Type B pancreatic cell (in vitro differentiated cells): ENCODE measurements at places on chromosomes 6 and 20.
A peak's percentile ranks its signal among the peaks of the same experiment; 100 is the strongest.

- no peaks in the 10 kb centered on the region for H3K27me3 ChIP-seq
- H3K4me1 ChIP-seq: no peaks in the 10 kb centered on the region
- no peaks in the 10 kb centered on the region for H3K36me3 ChIP-seq
- no peak for DNase-seq
These were observed 423.5 kb downstream of the GJA1 start for GRCh38 chr6:121858986-121859385.

DNA sequence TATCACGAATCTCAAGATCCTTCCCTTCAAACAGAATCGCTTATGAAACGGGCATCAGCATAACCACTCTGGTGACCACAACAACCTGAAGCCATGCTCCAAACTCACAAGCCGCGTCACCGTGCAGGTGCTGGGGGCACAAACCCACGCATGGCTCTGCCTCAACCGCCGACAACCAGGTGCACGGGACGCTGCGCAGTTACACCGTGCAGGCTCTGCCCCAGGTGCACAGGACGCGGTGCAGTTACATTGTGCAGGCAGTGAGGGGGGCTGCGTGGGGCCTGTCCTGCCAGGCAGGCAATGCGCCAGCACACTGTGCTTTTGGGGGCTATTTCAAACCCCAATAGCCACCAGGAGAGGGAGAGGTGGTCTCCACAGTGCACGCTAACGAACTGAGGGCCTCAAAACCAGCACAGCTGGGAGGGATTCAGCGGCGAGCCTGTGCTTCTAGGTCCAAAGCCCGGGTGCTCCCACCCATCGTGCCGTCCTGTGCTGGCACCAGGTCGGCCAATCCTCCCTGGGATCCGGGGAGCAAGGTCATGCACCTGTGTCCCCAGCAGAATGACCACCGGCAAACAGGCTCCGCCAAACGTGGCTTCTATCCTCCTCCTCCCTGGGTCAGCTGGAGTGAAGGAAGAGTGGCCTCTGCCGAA lies 35.8 kb downstream of the ZBTB46 start:
- no peak for DNase-seq
- H3K27ac ChIP-seq: no peak overlapping the region
- no peak overlapping the region for H3K4me3 ChIP-seq
- H3K27me3 ChIP-seq: no peaks in the 10 kb centered on the region

DNA sequence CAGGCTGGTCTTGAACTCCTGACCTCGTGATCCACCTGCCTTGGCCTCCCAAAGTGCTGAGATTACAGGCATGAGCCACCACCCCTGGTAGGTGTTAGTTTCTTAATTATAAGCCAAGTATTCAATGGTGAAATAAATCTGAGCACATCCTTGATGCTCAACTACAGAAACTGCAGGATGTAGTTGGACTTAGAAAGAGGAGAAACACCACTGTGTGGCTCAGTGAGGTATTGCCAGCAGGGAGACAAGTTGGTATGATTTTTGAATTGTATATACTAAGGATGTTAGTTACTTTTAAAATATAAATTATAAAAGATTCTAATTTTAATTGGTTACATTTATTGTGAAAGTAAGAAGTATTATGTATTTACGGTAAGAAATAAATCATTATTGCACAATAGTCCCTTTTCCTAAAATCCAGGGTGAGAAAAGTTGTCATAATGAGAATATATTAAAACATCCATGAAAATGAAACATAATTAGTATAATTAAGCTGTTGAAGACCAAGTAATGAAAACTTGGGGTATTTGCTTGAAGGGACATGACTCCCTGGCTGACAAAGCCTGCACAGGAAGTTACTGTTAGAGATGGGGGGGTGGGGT lies 17.6 kb downstream of the SLC18B1 start:
- H3K36me3 ChIP-seq: peaks cover 13% of the 10 kb centered on the region
- no peaks in the 10 kb centered on the region for H3K27me3 ChIP-seq
- no peak overlapping the region for H3K4me3 ChIP-seq
- no peaks in the 10 kb centered on the region for H3K4me1 ChIP-seq
- DNase-seq: no peak
- H3K27ac ChIP-seq: no peak overlapping the region

DNA sequence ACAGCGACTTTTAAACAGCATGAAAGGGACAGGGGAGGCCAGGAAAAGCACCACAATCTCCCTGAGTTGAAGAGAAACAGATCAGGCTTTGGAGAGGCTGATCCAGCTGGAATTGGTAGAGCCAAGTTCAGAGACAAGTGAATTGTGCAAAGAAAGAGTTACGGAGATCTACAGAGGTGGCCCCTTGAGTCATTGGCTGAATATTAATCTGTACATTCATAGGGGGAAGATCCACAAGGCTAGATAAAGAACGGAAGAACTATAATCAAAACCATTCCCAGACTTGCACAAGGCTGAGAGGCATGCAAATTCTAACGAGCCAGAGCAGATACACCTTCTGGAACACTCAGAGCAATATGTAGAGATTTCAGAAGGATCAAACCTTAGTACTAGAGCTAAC lies 14.2 kb upstream of the FOXQ1 start:
- peaks cover 38% of the 10 kb centered on the region for H3K27me3 ChIP-seq
- H3K4me3 ChIP-seq: no peak overlapping the region
- H3K4me1 ChIP-seq: peaks cover 5% of the 10 kb centered on the region
- peaks cover 3% of the 10 kb centered on the region for H3K36me3 ChIP-seq
- H3K27ac ChIP-seq: no peak overlapping the region

GRCh38 chr20:10271494-10272219 lies 53.0 kb downstream of the SNAP25 start:
- no peak for DNase-seq
- no peak overlapping the region for H3K27ac ChIP-seq
- H3K36me3 ChIP-seq: no peaks in the 10 kb centered on the region

DNA sequence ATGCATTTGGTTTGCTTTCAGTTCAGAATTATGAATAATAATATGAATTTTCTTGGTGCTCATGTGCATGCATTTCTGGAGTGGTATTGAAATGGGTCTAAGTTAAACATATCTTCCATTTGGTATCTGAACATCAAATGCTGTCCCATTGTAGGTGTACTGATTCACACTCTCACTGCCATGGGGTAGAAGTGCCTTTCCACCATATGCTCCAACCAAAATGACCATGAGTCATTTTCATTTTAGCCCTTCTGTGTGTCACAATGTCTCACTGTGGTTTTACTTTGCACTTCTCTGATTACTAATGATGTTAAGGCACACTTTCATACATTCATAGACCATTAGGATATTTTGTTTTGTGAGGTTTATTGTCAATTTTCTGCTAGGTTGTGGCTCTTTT lies 211.9 kb downstream of the HAO1 start:
- H3K4me3 ChIP-seq: no peak overlapping the region
- no peak overlapping the region for H3K27ac ChIP-seq
- H3K27me3 ChIP-seq: no peaks in the 10 kb centered on the region
- no peaks in the 10 kb centered on the region for H3K36me3 ChIP-seq
- H3K4me1 ChIP-seq: no peaks in the 10 kb centered on the region

GRCh38 chr6:63897459-63897858 lies 261.9 kb downstream of the PHF3 start:
- H3K4me3 ChIP-seq: no peak overlapping the region
- no peaks in the 10 kb centered on the region for H3K36me3 ChIP-seq
- H3K27ac ChIP-seq: no peak overlapping the region
- H3K27me3 ChIP-seq: no peaks in the 10 kb centered on the region
- H3K4me1 ChIP-seq: peaks cover 3% of the 10 kb centered on the region

DNA sequence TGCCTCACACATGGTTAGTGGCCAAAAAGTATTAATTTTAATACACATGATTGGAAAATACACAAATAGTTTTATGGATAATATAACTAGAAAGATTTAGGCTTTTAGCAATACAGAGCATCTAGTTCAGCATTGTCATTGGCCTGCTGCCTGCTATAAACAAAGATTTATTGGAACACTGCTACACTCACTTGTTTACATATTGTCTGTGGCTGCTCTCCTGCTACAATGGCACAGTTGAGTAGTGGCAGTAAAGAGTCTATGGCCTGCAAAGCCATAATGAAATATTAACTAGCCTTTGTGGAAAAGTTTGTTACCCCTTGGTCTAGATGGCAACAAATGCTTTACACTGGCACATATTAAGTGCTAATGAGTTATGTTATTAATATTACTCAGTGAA lies 37.8 kb downstream of the ZNF451 start:
- no peaks in the 10 kb centered on the region for H3K4me1 ChIP-seq
- no peak overlapping the region for H3K4me3 ChIP-seq
- no peak for DNase-seq
- no peak overlapping the region for H3K27ac ChIP-seq
- no peaks in the 10 kb centered on the region for H3K27me3 ChIP-seq

DNA sequence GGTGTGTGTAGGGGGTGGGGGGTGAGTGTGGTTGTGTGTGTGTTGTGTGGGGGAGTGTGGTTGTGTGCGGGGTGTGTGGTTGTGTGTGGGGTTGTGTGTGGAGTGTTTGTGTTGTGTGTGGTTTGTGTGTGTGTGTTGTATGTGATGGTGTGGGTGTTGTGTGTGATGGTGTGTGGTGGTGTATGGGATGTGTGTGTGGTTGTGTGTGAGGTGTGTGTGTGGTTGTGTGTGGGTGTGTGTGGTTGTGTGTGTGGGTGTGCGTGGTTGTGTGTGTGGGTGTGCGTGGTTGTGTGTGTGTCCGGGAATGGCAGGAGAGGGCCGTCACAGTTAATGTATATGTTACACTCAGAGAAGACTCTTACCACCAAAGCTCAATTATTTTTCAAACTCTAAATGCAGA lies 79.8 kb downstream of the TBXT start:
- no peak overlapping the region for H3K27ac ChIP-seq
- no peaks in the 10 kb centered on the region for H3K4me1 ChIP-seq
- no peaks in the 10 kb centered on the region for H3K36me3 ChIP-seq

DNA sequence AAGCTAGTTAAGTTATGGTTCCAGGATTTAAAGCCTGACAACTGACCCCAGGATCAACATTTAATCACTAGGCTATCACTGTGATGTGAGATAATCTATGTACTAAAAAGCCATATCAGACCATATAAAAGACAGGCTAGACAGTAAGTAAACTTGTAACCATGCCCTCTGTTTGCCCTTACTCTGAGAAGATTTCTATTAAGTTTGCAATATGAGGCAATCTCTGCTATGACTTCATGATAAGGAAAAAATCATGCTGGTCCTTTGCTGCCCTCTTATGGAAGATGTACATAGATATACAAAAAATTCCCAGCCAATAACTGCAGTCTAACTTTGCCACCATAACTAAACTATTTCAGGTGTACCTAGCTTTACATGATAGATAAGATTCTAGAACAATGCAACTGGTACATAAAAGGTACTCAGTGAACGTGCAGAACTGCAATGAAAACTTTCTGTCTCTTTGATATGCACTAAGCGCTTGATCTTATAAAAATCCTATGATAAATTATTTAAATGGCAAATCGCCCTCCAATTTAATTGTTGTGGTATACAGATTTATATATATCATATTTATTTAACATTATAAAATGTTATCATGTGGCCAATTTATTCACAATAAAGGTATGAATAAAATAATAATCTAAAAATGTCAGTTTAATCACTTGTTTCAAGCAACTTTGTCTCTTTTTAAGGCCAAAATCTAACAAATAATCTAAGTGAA lies 70.5 kb downstream of the FAM217A start:
- no peaks in the 10 kb centered on the region for H3K27me3 ChIP-seq
- no peak overlapping the region for H3K4me3 ChIP-seq
- peaks cover 22% of the 10 kb centered on the region for H3K4me1 ChIP-seq
- H3K36me3 ChIP-seq: peaks cover 13% of the 10 kb centered on the region
- no peak for DNase-seq

DNA sequence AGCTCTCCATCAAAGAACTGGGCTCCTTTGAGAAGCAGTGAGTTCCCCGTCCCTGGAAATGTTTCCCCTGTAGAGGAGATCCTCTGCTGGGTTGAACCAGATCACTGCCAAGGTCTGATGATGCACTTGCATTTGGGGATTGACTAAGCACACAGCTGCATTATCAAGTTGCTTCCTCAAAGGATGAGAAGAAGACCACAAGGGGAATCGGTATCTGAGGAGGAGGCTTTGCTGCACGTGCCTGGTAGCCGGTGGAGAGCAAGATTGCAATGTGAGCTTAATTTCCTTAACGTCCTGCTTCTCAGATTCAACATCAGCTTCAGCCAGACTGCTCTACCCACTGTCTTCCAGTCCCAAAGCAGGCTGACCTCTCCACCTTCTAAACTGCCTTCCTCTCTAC lies 128.8 kb upstream of the STMND1 start:
- DNase-seq: no peak
- no peak overlapping the region for H3K4me3 ChIP-seq
- peaks cover 35% of the 10 kb centered on the region for H3K27me3 ChIP-seq
- H3K4me1 ChIP-seq: peaks cover 9% of the 10 kb centered on the region
- H3K27ac ChIP-seq: no peak overlapping the region

DNA sequence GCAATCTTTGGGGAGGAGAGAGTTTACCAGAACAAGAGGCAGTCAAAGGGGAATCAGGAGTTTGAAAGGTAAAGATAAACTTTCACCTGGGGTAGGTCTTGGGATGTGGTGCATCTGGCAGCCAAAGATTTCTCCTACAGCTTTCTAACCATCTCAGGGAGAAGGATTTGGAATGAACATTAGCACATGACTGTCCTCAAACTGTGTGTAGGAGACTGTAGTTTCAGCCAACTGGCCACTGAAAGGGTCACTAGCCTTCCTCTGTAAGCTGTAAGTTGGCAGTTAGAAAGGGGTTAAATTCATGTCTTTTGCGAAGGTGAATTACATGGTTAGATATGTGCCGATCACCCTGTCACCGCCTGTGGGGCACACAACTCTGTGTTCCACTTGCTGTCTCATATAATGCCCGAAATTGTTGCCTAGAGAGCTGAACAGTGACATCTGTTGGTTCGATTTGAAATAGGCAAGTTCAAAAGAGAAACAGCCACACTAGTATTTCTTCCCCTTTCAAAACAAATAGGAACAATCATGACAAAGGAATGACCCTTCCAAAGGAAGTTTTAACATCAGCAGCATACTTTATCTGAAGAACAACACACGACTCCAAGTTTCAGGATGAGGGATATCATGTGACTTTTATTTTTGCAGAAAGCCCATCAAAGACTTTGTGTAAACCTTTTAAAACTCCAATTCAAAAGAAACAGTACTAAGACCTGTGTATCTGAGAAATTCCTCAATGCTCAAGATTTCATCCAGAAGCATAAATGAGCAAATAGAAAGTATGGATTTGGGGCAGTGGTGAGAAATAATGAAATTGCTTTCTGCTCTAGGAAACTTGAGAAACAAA lies 1.1 kb upstream of the OPN5 start:
- H3K36me3 ChIP-seq: no peaks in the 10 kb centered on the region
- H3K27me3 ChIP-seq: peaks cover 3% of the 10 kb centered on the region
- H3K27ac ChIP-seq: peak overlapping the region; percentile 17
- peak overlapping the region; percentile 27 for H3K4me3 ChIP-seq

GRCh38 chr6:145023116-145023726 lies 712.1 kb downstream of the EPM2A start:
- DNase-seq: no peak
- H3K27me3 ChIP-seq: no peaks in the 10 kb centered on the region
- H3K27ac ChIP-seq: no peak overlapping the region
- no peak overlapping the region for H3K4me3 ChIP-seq

- no peak overlapping the region for H3K27ac ChIP-seq
- H3K4me1 ChIP-seq: peaks cover 3% of the 10 kb centered on the region
- H3K36me3 ChIP-seq: no peaks in the 10 kb centered on the region
- no peak overlapping the region for H3K4me3 ChIP-seq
These were observed 6.7 kb downstream of the TOX2 start for GRCh38 chr20:43921227-43921780.

GRCh38 chr6:87723170-87724078 lies 21.4 kb upstream of the AKIRIN2 start:
- H3K27ac ChIP-seq: peak overlapping the region; percentile 2
- H3K36me3 ChIP-seq: no peaks in the 10 kb centered on the region
- no peaks in the 10 kb centered on the region for H3K27me3 ChIP-seq
- H3K4me1 ChIP-seq: peaks cover 18% of the 10 kb centered on the region
- H3K4me3 ChIP-seq: no peak overlapping the region

- no peak overlapping the region for H3K4me3 ChIP-seq
- H3K4me1 ChIP-seq: peaks cover 33% of the 10 kb centered on the region
- no peaks in the 10 kb centered on the region for H3K27me3 ChIP-seq
These were observed 14.1 kb upstream of the BEND3 start for GRCh38 chr6:107129370-107129925.
